ENCODE measurements at places on chromosomes 1 and 21.
A peak's percentile ranks its signal among the peaks of the same experiment; 100 is the strongest.

- peak; percentile 11 for DNase-seq
Observed at GRCh38 chr1:59947047-59947938, 20.7 kb upstream of the CYP2J2 start.

- no peak for DNase-seq
Observed at GRCh38 chr1:199109160-199109559, 470.3 kb downstream of the PTPRC start.

GRCh38 chr1:168439456-168440375 lies 104.1 kb downstream of the XCL2 start:
- peak; percentile 70 for DNase-seq

GRCh38 chr21:38814126-38815059 lies 8.7 kb downstream of the ETS2 start:
- DNase-seq, result no peak

DNA sequence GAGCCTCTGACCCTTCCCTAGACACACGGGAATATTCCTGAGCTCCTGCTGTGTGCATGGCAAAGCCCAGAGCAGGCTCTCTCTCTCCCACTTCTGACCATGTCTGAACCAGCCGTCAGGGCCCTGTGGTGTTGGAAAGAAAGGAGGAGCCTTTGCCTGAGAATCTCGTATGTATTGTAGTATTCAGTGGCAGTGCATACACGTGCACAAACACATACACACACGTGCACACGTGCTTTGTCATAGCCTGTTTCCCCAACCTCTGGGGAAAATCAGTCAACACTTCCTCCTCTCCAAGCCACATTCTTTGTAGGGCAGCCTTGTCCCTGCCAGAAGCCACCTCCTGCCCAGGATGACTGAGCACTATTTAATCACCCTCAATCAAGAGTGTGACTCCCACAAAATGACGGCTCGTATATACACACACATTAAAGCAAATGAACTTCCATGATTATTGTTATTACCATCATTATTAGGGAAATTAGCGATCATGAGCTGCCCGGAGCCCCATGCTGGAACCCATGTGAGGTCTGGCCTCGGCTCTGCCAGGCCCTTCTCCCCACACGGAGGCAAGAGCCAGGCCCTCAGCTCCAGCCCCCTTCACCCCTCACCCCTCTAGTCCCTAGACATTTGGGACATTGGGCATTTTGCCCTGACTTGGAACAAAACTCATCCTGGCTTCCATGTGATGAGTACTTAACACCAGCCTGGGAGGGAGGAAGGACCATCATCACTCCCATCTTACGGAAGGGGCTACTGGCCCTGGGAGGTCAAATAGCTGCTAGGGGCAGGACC lies 331.9 kb downstream of the NPHP4 start:
- no peak for DNase-seq

DNA sequence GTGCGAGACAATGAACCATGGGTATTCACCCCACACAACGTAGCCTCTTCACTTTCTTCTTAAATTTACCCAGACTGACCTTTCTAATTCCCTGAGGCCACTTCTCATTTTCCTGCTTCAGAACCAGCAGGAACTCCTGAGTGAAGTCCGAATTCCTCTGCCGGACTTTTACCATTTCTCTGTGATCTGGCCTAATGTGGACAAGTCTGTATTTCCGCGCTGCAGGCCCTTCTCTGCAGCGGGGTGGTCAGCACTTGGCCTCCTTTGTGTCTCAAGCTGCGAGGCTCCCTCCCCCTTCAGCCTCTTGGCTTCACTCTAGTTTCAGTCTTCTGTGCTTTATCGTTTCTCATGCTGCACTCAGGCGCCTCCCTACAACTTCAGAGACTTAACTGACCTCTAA lies 9.4 kb upstream of the CTBS start:
- DNase-seq, result no peak
